ENCODE measurements at places on chromosomes 1 and 21. TPM values are rescaled to one million over a fixed set of nuclear protein-coding genes. Genes with fewer than 3 reads are reported as not detected.

DNA sequence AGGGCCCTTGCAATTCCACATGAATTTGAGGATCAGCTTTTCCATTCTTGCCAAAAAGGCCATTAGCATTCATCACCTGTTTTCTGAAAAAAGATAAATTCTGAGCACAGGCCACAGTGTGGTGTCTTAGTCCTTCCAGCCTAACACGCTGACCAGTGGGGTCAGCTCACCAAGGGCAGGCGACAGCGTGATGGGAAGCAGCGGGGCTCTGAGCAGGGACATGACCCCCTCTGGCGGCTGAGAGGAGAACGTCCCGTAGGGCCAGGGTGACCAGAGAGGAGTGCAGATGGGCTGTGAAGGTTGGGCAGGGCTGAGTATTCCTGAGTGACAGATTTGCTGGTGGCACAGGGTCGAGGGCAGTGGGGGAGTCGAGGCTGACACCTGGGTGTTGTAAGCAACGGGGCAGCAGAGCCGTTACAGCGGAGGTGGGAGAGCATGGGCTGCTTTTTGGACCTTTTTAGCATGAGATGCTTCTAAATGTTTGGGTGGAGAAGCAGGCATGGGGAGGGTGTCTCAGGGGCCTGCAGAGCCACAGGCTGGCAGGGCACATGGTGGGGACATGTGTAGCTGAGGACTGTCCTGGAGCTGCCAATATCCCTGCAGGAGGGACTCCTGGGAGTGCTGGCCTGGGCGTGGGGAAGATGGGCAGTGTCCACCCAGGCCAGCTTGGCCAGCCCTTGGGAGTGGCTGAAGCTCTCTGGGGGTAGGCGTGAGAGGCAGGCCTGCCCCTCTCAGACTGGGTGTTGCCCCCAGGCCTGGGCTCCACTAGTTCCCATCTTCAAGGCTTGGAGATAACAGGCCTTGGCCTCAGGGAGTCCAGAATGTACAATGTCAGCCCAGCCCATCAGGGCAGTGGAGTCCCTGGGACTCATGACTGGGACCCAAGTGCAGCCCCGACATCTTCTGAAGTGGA is 8.6 kb upstream of the CALML6 start:
- peak overlapping the region; percentile 17 for H3K4me3 ChIP-seq
- H3K27me3 ChIP-seq, result no peaks in the 10 kb centered on the region
- H3K27ac ChIP-seq, result peak overlapping the region; percentile 31
- peaks cover 18% of the 10 kb centered on the region for H3K4me1 ChIP-seq
- DNase-seq, result peak; percentile 72
- no peaks in the 10 kb centered on the region for H3K36me3 ChIP-seq

- H3K27me3 ChIP-seq, result no peaks in the 10 kb centered on the region
- no peak overlapping the region for H3K27ac ChIP-seq
- H3K4me1 ChIP-seq, result no peaks in the 10 kb centered on the region
- DNase-seq, result no peak
- H3K36me3 ChIP-seq, result no peaks in the 10 kb centered on the region
Observed at GRCh38 chr1:102472520-102472919, 475.8 kb upstream of the OLFM3 start.

DNA sequence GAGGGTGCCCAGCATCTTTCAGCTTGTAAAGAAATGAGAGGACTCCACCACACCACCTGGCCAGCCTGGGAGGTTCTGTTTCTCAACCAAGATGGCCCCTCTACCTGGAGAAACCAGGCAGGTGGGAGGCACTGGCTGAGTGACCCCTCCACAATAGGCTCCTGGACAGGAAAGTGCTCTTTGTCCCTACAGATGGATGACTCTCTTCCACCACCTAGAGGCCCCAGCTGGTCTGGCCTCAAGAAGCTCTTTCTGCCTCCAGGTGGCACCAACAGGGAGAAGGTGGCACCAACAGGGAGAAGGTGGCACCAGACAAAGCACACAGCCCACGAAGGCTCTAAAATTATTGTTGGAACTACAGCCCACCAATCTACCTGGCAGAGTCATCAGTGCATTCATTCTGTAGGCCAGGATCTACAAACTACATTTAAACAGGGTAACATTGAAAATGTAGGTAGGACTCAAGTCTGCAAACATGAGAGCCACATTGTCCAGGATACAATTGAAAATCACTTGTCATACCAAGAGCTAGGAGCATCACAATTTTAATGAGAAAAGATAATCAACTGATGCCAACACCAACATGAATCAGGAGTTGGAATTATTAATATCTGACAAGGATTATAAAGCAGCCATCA is 14.4 kb downstream of the TMPRSS3 start:
- DNase-seq, result peak; percentile 60
- H3K27ac ChIP-seq, result no peak overlapping the region
- H3K27me3 ChIP-seq, result no peaks in the 10 kb centered on the region
- peaks cover 24% of the 10 kb centered on the region for H3K4me1 ChIP-seq

GRCh38 chr1:153546371-153546770 is 765 bp upstream of the S100A4 start:
- peaks cover 80% of the 10 kb centered on the region for H3K4me1 ChIP-seq
- peaks cover 41% of the 10 kb centered on the region for H3K36me3 ChIP-seq
- peak overlapping the region; percentile 96 for H3K4me3 ChIP-seq
- peaks cover 3% of the 10 kb centered on the region for H3K27me3 ChIP-seq
- no peak for DNase-seq
- peak overlapping the region; percentile 98 for H3K27ac ChIP-seq

DNA sequence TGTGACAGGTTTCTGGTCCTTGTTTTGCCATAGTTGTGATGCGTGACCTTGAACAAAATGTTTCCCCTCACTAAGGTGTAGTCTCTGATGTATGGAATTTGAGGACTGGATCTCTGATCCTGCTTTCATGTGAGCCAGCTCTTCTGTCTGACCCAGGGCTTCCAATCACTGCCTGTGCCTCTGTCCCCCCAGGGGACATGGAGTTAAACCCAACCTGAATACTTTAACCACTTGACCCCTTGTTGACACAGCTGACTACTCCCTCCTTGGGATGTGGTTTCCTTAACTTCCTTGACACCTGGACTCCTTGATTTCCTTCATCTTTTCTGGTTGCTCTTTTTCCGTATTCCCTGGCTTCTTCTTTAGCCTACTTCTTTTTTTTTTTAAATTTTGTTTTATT is 36.0 kb upstream of the SSBP3 start:
- no peaks in the 10 kb centered on the region for H3K4me1 ChIP-seq
- H3K27ac ChIP-seq, result no peak overlapping the region
- peaks cover 10% of the 10 kb centered on the region for H3K27me3 ChIP-seq

DNA sequence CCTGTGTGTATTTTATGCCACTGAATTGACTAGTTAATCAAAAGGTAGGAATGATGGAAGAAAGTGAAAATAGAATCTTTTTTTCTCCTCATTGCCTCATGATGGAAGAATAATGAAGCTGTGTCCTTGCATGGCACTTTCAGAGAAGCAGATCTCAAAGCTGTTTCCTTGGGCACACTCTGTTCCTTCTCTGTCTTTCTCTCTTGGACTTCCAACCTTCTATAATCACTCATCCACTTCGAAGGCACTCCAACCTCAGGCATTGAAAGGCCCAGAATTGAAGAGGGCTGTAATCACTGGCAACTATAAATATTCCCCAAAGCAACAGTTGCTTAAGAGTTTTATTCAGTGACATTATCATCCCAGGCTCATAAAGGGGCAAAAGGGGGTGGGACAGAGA is 31.1 kb upstream of the DNASE2B start:
- H3K27me3 ChIP-seq, result no peaks in the 10 kb centered on the region
- H3K4me3 ChIP-seq, result no peak overlapping the region
- H3K27ac ChIP-seq, result no peak overlapping the region
- H3K4me1 ChIP-seq, result peaks cover 3% of the 10 kb centered on the region
- H3K36me3 ChIP-seq, result no peaks in the 10 kb centered on the region

DNA sequence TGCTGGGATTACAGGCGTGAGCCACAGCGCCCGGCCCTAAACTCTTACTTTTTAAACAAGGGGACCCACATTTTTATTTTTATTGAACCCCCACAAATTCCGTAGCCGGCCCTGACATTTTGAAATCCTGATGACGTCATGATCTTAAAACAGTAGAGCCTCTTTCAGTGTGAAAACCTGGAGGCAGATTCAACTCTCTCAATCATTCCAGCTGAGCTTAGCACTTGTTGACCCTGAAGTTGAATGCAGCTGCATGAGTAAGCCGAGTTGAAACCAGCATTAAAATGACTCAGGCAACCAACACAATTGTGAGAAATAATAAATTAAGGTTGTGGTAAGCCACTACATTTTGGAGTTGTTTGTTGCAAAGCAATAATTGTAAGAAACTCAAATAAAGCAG is 93.9 kb upstream of the ADGRL4 start:
- no peak for DNase-seq
- no peak overlapping the region for H3K4me3 ChIP-seq
- no peaks in the 10 kb centered on the region for H3K4me1 ChIP-seq
- no peaks in the 10 kb centered on the region for H3K27me3 ChIP-seq
- no peak overlapping the region for H3K27ac ChIP-seq
- H3K36me3 ChIP-seq, result no peaks in the 10 kb centered on the region

The A3GALT2 gene
- total RNA-seq, result not detected

The HSD3B1 gene
- total RNA-seq, result not detected

The AMPD1 gene
- total RNA-seq, result not detected

The VTCN1 gene
- not detected for total RNA-seq

The ATP1A4 gene
- total RNA-seq, result not detected

The KCNA10 gene
- not detected for total RNA-seq

Measured in activated CD4-positive, alpha-beta memory T cell treated with anti-CD3 and anti-CD28 coated beads, Interleukin-2, amount 10 ng/mL, durations not matched to agents 7 days and 5 days (primary cell).